ENCODE measurements at places on chromosomes 7 and 10.

GRCh38 chr10:27723436-27723835, 22.2 kb downstream of the MKX start:
- no peak for DNase-seq

GRCh38 chr10:7948371-7949000, 106.0 kb upstream of the GATA3 start:
- DNase-seq: no peak

DNA sequence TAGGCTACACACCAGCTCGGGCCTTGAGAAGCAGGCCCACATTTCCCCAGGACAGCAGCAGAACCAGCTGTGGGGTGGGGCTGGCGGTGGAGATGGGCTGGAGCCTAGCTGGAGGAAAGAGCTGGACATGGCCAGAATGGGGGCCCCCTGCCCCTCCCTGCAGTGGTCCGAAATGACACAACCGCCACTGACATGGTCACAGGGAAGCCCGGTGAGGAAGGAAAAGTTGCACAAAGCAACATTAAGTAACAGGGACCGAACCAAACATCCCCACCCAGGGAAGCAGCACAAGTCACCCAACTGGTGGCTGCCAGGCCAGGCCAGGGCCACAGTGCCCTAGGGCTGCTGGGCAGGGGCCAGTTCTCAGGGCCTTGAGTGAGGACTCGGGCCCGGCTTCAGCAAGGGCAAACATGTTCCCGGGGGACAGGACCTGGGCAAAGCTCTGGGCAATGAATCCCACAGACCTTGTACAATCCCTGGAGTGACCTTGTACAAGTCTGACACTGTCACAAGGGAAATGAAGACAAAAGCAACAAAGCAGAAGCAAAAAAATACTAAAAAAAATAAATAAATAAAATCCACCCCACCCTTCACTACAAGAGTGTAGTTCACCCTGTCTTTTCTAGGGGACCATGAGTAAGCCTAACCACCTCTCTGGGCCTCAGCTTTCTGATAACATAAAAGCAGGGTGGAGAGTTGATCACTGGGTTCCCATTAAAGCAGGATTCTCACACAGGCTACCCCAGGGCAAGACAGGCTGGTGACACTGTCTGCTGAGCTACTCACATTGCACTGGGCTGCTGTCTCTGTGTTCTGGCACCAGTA, 33.0 kb downstream of the PSAP start:
- DNase-seq: no peak

- DNase-seq: no peak
Observed at GRCh38 chr10:47018026-47018735, 107.0 kb downstream of the PTPN20 start.

- DNase-seq: no peak
Observed at GRCh38 chr7:42378149-42378548, 141.1 kb upstream of the GLI3 start.

DNA sequence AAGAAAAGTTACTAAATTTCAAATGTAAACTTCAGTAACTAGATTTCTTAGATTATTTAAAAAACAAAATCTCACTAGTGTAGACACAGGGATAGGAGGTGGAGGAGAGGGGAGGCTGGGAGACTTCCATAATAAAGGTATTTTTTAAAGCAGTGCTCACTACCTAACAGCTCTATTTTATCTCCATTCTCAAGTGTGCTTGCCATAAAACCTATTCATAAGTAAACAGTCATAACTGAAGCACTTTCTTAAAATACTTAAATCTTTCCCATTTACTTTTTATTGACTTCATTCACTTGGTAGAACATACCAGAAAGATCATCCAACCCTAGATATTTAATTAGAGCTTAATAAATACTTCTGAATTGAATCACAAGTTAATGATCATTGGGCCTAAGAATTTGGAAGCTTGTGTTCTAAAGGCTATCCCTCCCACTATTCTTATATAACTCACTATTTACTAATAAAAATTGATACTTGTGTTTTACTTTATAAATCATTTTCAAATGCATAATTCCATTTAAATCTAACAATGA, 107.4 kb downstream of the SNX13 start:
- DNase-seq: no peak

GRCh38 chr7:16278167-16278787, 143.1 kb downstream of the CRPPA start:
- no peak for DNase-seq

GRCh38 chr10:21521751-21522533, 3.5 kb downstream of the SKIDA1 start:
- DNase-seq: no peak

Measured in T1000 (cell line).